ENCODE measurements at places on chromosomes 1 and 21.

GRCh38 chr1:41612953-41613352 lies 128.5 kb upstream of the EDN2 start:
- no peak for DNase-seq

DNA sequence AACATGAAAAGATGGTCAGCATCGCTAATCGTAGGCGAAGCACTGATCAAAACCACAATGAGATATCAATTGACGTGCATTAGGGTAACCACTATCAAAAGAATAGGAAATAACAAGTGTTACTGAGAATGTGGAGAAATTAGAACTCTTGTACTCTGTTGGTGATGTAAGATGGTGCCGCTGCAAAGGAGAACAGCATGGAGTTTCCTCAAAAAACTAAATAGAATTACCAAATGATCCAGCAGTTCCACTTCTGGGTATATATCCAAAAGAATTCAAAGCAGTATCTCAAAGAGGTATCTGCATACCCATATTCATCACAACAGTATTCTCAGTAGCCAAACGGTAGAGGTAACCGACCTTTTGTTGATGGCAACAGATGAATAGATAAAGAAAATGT lies 8.3 kb upstream of the CD101 start:
- no peak for DNase-seq

DNA sequence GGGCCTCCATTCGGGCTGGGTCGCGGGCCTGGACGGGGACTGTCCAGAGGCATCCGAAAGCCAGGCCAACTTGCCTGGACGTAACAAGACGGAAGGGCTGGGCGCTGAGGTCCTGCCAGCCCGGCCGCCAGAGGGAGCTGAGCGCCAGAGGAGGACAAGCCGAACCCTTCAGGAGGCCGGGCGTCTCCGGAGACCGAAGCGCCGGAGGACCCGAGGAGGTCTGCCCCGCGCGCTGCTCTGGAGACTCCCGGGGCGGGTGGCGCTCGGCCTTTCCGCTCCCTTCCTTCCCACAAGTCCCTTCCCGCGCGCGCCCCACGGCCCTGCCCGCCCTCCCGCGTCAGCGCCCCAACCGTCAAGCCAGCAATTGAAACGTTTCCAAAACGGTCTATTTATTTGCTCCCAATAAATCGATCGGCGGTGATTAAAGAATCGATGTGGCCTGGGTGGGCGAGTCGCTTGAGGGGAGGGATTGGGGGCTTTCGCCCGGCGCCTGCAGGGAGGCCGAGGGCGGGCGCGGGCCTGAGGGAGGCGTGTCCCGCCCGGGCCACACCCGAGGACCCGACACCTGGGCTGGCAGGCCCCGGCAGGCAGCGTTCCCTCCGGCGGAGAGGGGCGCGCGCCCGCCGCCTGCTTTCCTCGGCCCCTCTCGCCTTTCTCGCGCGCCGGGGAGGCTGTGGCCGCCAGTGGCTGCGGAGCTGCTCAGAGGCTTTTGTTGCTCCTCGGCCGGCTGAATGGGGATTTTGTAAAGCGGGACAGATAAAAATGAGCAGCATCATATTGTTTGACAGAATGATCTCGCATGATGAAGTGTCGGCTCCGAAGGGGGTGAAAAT lies 5.2 kb upstream of the FOXD3 start:
- DNase-seq, result peak; percentile 75

DNA sequence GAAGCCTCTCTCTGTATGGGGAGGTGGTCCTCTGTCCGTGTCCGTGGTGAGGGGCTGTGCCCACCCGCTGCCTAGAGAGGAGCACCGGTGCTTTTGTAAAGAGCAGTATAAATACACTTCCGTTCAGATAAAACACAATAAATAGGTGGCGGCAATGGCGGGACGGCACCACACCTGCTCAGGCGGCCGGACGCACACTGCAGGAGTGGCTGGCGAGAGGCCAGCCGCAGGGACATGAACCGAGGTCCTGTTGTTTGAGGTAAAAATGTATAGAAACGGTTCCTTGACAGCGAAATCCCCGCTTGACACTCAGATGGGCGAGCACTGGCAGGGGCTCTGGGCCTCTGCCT lies 40.8 kb downstream of the KRTAP10-1 start:
- DNase-seq, result no peak

DNA sequence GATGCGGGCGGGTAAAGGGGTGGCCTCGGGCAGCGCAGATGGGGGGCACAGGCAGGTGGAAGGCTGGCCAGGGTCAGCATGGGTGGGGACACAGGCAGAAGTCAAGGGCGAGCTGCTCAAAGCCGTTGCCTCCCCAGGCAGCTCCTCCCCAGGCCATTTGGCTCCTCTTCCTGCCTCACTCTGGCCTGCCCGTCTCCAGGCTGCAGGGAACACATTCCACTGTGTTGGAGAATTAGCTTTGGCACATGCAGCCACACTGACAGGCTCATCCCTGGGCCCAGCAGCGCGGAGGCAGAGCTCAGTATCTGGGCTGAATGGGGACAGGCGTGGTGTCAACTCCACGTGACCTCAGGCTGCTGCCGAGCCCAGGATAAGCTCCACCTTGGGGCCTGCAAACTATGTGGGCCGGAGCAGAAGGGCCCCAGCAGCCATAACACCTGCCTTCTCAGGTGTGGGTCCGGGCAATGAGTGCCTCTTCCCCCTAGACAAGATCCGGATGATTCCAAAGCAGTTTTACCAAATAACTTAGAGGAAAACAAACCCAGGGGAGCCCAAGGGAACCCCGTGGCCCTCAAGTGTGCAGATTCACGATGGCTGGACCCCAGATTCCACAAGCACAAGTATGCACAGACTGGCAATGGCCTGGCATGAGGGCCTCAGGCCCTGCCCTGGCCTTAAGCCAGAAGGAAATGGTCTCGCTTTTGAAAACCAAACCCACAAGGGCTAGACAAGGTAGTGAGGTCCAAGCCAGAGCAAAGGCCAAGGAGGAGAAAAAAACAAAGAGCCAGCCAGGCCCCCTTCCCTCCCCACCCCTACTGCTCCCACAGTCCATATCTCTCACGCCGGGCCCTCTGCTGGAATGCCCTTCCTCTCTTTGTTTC lies 40.2 kb downstream of the HSPG2 start:
- DNase-seq, result no peak

DNA sequence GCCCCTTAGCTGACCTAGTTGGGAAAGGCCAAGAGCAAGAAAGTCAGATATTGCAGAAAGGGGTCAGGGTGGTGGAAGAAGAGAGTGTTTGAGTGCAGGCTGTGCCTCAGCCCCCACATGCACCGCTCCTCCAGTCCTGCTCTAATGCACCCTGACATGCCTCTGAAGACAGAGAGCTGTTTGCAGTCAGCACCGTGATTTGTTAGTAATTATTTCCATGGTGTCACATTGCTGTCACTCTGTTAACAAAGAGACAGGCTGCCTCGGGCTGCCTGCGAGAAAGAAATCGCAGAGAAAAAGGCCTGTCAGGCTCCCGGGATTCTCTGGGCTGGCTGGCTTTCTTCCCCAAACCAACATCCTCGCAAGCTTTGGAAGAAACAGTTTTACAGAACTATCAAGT lies 58.3 kb downstream of the ERI3 start:
- no peak for DNase-seq

DNA sequence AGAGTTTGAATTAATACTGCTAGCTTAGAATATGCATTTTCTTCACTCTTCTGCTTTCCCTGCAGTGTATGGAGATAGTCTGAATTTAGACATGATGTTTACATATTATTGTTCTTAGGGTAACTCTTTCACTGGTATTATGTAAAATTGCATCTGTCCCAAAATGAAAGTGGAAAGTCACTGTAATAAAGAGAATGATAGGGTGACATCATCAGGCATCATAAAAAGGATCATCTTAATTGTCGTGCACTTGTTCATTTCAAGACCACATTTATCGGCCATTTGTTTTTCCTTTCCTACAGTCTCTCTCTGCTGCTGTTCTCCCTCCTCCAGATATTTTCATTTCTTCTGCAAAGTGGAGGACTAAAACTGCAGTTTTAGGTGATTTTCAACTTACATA lies 61.9 kb upstream of the ZNF281 start:
- no peak for DNase-seq

- DNase-seq, result no peak
These were observed 205.3 kb upstream of the RAB4A start for GRCh38 chr1:229065613-229066012.

GRCh38 chr1:246492611-246493245 lies 14.4 kb downstream of the SMYD3 start:
- DNase-seq, result peak; percentile 71

- no peak for DNase-seq
These were observed 3.0 kb upstream of the PGM1 start for GRCh38 chr1:63590166-63590560.

DNA sequence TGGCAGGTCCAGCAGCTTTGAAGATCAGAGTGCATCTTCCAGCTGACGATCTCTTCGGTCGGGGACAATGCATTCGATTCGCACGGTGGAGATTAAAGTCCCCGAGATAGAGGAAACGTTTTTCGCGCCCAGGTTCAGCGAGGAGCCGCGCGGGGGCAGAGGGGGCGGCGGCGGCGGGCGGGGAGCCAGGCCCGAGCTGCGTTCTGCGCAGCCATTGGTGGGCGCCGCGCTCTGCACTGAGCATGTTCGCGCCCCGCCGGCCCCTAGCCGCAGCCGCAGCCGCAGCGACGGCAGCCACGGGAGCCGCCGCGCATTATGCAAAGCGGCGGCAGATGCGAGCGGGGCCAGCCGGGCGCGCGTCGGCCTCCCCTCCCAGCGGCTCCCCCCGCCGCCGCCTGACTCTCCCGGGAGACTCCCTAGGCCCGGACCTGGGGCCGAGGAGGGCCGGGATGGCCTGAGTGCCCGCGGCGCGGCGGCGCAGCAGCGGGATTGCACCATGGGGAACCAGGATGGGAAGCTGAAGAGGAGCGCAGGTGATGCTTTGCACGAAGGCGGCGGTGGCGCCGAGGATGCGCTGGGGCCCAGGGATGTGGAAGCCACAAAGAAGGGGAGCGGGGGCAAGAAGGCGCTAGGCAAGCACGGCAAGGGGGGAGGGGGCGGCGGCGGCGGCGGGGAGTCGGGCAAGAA lies at the start of gene FMN2:
Gene FMN2 (plus strand): TSS at position 270 of the 687 bp plus-strand sequence. CDS start 227 bp downstream, at position 497.
- DNase-seq, result peak; percentile 50

- DNase-seq, result no peak
These were observed 37.5 kb downstream of the CAMTA1 start for GRCh38 chr1:6822530-6823359.

DNA sequence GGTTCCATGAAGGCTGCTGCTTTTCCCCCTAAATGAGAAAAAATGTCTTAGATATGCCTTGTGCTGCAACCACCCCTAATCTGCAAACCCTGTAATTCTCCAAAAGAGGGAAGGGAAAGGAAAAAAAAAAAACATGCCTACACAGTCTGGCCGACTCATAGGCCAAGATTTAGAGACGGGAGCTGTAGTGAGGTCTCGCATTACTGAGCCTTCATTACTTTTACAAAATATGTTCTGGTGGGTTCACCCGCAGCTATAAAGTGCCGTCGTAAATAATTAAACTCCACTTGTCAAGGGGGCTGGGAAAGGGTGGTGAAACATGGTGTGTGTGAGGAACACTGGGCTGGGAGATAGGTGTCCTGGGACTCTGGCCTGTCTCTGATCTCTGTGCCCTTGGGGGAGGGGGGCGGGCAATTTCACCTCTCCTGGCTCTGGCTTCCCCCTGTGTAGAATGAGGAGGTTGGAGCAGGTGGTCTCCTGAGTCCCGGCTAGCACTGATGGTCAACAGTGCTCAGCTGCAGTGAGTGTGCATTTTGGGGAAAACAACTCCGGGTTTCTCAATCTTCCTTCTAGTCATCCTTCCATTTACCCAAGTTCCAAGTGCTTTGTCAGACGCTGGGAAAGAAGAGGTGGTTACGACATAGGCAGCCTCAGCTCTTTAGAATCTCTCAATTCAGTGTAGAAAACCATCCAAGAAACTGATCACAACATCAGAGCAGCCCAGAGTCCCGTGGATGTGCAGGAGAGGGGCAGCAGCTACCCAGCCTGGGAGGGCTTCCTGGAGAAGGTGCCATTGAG lies 82.3 kb downstream of the ACTL8 start:
- no peak for DNase-seq

DNA sequence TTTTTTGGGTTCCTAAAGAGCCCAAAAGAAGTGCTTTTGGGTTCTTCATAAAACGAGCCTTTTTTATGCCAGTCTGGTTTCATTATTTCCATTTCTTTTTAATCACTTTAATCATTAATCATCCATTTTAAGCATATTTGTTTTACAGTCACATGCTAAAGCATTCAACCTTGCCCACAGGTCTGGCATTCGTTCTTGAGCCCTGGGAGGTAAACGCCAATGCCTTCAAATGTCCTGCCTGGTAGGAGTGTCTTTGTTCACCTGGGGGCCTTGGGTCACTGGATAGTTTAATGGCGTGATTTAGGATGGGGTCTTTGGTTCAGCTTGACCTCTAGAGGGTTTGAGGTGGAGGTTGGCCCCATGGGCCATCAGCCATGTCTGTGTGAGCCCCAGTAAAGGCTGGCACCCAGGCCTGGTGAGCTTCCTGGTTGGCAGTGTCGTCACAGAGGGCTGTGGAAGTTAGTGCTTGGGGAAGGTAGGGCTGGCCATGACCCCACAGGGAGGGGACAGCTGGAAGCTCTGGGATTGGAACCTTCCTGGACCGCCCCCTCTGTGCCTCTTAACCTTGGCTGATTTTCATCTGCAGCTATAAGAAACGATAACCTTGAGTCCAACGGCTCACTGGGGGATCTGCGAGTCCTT lies 20.2 kb downstream of the C1orf174 start:
- no peak for DNase-seq

- no peak for DNase-seq
These were observed 6.4 kb downstream of the OR2B11 start for GRCh38 chr1:247451388-247452010.

DNA sequence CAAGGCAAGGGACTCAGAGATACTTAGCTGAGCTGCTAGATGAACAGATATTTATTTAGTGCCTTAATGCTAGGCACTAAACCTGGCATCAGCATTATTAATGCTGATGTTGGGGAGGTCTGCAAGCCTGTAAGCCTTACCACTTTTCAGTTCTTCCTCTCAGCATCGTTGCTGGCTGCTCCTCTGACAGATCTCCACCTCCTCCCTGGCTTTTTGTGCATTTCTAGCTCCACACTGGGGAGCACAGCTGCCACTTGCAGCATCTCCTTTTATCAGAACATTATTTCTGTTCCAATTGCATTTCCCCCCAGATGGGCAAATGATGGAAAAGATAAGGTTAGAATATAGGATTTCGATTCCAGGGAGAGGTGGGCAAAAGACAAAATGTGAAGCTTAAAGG lies 34.8 kb downstream of the CACNA1E start:
- no peak for DNase-seq

- peak; percentile 80 for DNase-seq
These were observed 30.5 kb upstream of the LRIG2 start for GRCh38 chr1:113042285-113043143.

- no peak for DNase-seq
These were observed 11.2 kb downstream of the PUM1 start for GRCh38 chr1:31054349-31054748.
